Motor neuron (in vitro differentiated cells): ENCODE measurements at places on chromosomes 12 and 14. TPM values are rescaled to one million over a fixed set of nuclear protein-coding genes. Genes with fewer than 3 reads are reported as not detected.

- no peak for ATAC-seq
Observed at GRCh38 chr12:131139363-131140068, 185.8 kb downstream of the ADGRD1 start.

DNA sequence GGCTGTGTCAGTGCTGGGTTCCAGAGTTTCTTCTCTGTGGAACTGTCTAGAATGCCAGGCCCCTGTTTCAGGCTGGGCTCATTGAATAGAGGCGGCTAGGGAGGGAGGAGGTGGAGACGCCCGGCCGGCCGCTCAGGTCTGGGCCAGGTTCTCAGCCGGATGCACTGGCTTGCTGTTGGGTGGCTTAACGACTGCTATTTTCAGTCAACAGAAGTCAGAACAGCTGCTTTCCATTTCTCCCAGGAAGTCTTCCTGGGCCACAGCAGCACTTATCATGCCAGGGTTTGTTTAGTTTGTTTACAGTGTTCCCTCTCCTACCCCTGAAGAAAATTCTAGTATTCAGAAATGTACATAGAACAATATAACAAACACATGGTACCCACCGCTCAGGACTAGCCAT is 26.0 kb upstream of the VPS37B start:
- ATAC-seq, result no peak

DNA sequence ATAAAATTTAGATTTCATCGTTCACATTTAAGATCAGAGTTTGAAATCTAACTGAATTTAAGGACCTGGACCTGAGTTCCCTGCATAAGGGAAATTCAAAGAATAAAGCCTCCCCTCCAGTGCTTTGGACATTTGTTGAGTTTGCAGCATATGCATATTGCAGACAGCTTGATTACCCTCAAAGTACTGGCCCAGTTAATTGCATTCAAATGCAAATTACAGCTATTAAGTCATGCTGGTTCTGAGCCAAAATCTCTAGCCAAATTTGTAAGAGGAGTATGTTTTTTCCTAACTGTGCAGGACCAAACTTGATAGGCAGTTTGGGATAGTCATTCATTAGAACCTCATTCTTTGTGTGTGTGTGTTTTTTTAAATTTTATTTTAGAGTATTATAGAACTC is 9.1 kb upstream of the KIF21A start:
- no peak for ATAC-seq

GRCh38 chr12:25056011-25056410 is 107.1 kb upstream of the BCAT1 start:
- no peak for ATAC-seq

- ATAC-seq, result no peak
Observed at GRCh38 chr14:82766996-82767395, 1233.3 kb upstream of the SEL1L start.

The CIDEB gene
- not detected in 2 replicates for total RNA-seq
